Uterine smooth muscle cell (primary cell): ENCODE measurements at places on chromosomes 6 and 20. TPM values are rescaled to one million over a fixed set of nuclear protein-coding genes. Genes with fewer than 3 reads are reported as not detected.

DLL1 gene
- total RNA-seq, result 1.00 and 1.3 TPM in 2 replicates

SIRPG gene
- not detected in 2 replicates for total RNA-seq

SLC22A16 gene
- total RNA-seq, result 0.11 TPM in 1 of 2 replicates, not detected in the other

MPIG6B gene
- not detected in 2 replicates for total RNA-seq

ZBP1 gene
- not detected in 2 replicates for total RNA-seq

RSPO3 gene
- 2.6 and 3.7 TPM in 2 replicates for total RNA-seq

LY6G5B gene
- total RNA-seq, result 3.0 and 3.4 TPM in 2 replicates

NOTCH4 gene
- total RNA-seq, result 0.62 and 1.4 TPM in 2 replicates

CRISP3 gene
- total RNA-seq, result not detected in 2 replicates

DEFB124 gene
- total RNA-seq, result not detected in 2 replicates

ADA gene
- total RNA-seq, result 4.4 and 11.1 TPM in 2 replicates

ZBTB2 gene
- total RNA-seq, result 7.5 and 9.3 TPM in 2 replicates

FYN gene
- total RNA-seq, result 29.1 and 64.6 TPM in 2 replicates

TMEM244 gene
- 0.66 TPM in 1 of 2 replicates, not detected in the other for total RNA-seq

TREM2 gene
- not detected in 2 replicates for total RNA-seq

TP53TG5 gene
- total RNA-seq, result not detected in 2 replicates

SGK2 gene
- 0.44 and 1.1 TPM in 2 replicates for total RNA-seq

CALHM6 gene
- 0.62 and 0.89 TPM in 2 replicates for total RNA-seq

SLC52A3 gene
- total RNA-seq, result 0.12 TPM in 1 of 2 replicates, not detected in the other

CST2 gene
- total RNA-seq, result not detected in 2 replicates

TNXB gene
- total RNA-seq, result 5.9 and 6.7 TPM in 2 replicates

MCCD1 gene
- not detected in 2 replicates for total RNA-seq

TNF gene
- total RNA-seq, result not detected in 2 replicates

POPDC3 gene
- 20.6 and 23.6 TPM in 2 replicates for total RNA-seq

DEFB132 gene
- total RNA-seq, result not detected in 2 replicates

BCAS4 gene
- 14.2 and 17.9 TPM in 2 replicates for total RNA-seq

PPP1R16B gene
- total RNA-seq, result 0.12 and 5.3 TPM in 2 replicates

COL20A1 gene
- total RNA-seq, result under 0.01 TPM in 1 of 2 replicates, not detected in the other

SEC63 gene
- 28.1 and 41.7 TPM in 2 replicates for total RNA-seq

SPTLC3 gene
- 3.0 and 4.0 TPM in 2 replicates for total RNA-seq

NRN1 gene
- 0.11 and 0.12 TPM in 2 replicates for total RNA-seq

CAPN11 gene
- not detected in 2 replicates for total RNA-seq

CTCFL gene
- not detected in 2 replicates for total RNA-seq

MTFR2 gene
- total RNA-seq, result 1.6 and 8.1 TPM in 2 replicates

ZNF217 gene
- total RNA-seq, result 18.7 and 23.6 TPM in 2 replicates

HDGFL1 gene
- not detected in 2 replicates for total RNA-seq

ADGB gene
- total RNA-seq, result not detected in 2 replicates

TUBB2B gene
- total RNA-seq, result 0.89 and 4.2 TPM in 2 replicates

UBD gene
- not detected in 2 replicates for total RNA-seq

MEI4 gene
- total RNA-seq, result not detected in 2 replicates

NCOA5 gene
- total RNA-seq, result 9.2 and 11.1 TPM in 2 replicates

PPP1R3D gene
- 6.4 and 6.6 TPM in 2 replicates for total RNA-seq

HLA-DRB5 gene
- not detected in 2 replicates for total RNA-seq

SPAG4 gene
- total RNA-seq, result 6.0 and 12.7 TPM in 2 replicates

TMEM63B gene
- total RNA-seq, result 25.3 and 32.9 TPM in 2 replicates

KCNK15 gene
- total RNA-seq, result 0.22 and 1.6 TPM in 2 replicates

BTN1A1 gene
- total RNA-seq, result not detected in 2 replicates

ZNF311 gene
- total RNA-seq, result 1.7 and 2.9 TPM in 2 replicates

C6orf58 gene
- total RNA-seq, result not detected in 2 replicates

OPRM1 gene
- total RNA-seq, result not detected in 2 replicates

TFAP2C gene
- total RNA-seq, result 8.5 and 9.5 TPM in 2 replicates

FRS3 gene
- total RNA-seq, result 1.5 TPM in 2 replicates

SCRT2 gene
- total RNA-seq, result not detected in 2 replicates
